Retina (tissue), 1 donor: ENCODE measurements at places on chromosomes 7 and 10.
A peak's percentile ranks its signal among the peaks of the same experiment; 100 is the strongest.

DNA sequence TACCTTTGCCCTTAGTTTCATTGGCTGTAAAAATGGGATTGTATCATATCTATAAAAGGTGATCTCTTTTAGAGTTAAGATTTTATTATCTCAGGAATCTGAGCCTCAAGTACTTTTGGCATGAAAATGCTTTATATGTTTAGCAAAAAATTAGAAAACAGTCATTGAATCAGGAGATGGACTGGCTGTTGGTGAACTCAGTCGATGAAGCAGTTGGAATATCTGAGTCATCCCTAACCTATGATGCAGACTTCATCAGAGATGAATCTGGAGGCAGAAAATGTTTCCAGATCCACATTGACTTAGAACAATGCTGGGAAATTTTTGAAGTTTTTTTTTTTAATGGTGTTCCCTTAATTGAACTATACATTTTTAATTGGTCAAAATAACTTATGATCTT is 228.5 kb downstream of the SLC25A13 start:
- no peak for DNase-seq

DNA sequence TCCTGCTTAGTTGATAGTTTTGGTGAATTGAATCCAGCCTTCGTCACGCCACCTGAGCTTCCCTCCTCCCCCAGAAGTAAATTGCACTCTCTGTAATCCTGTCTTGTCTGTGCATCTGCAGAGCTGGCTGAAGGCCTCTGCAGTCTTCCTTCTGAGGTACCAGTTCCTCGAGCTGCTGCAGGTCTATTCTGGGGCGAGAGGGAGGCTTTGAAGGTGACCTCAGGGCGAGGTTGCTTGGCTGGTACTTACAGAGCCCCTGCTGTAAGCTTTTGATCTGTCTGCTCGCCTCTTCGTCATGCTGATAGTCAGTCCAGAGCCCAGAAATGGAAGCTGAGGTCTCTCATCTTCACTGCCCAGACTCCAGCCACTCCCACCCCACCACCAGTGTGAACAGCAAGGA is 513.6 kb upstream of the FOXK1 start:
- DNase-seq, result no peak

GRCh38 chr10:100008708-100009282 is 952 bp downstream of the DNMBP start:
- no peak for DNase-seq

GRCh38 chr7:25857376-25858067 is 294.5 kb upstream of the NFE2L3 start:
- DNase-seq, result no peak

DNA sequence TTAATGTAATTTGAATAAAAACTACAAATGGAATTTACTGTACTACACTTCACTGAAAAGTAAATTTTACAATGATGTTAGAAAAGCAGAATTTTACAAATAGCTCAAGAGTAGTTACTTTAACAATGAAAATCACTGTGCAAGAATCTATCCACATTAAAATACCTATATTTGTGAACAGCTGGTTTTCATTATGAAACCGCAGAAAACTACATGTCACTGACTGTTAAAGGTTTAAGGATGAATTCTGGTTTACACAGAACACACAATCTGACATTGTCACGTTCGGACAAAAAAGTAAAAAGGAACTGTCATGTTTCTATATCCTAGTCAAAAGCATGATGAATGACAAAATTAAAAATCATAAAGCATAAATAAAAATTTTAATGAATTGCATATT is 415.3 kb upstream of the PRKCQ start:
- no peak for DNase-seq

DNA sequence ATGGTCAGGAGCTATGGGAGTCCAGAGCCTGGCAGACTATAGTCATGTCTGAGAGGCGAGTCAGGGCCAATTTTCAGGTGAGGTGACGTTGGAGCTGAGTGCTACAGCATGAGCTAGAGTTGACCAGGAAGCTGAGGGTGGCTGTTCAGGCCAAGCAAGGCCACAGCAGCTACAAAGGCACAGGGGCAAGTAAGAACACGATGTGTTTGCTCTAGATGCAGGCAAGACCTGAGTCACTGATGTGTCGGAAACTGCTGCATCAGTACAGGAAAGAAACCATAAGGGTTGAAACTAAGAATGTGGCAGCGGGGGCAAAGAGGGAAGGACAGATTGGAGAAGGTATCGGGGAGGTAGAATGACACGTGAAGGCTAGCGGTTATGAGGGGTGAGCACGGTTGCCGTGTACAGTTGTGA is 11.8 kb upstream of the RRP12 start:
- DNase-seq, result no peak

- DNase-seq, result peak; percentile 19
Observed at GRCh38 chr7:138665249-138665648, 35.9 kb downstream of the SVOPL start.

DNA sequence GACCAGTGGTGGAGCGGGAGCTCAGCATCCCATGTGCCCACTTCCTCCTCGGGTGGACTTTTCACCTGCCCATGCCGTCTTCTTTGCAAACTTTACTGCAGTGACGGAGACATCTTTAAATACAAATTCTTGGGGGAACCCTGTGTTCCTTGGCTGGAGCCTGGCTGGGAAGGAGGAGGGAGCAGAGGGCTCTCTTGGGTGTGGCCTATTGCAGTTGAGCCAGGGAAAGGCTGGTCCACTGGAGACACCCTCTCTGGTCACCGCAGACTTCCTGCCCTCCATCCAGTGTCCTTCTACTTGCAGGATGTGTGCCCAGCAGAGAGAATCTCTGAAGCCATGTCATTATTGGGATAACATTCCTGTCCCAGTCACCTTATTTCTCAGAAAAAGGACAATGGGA is 67.3 kb downstream of the TCF7L2 start:
- DNase-seq, result no peak

- no peak for DNase-seq
Observed at GRCh38 chr7:157517782-157518513, 181.1 kb downstream of the DNAJB6 start.

DNA sequence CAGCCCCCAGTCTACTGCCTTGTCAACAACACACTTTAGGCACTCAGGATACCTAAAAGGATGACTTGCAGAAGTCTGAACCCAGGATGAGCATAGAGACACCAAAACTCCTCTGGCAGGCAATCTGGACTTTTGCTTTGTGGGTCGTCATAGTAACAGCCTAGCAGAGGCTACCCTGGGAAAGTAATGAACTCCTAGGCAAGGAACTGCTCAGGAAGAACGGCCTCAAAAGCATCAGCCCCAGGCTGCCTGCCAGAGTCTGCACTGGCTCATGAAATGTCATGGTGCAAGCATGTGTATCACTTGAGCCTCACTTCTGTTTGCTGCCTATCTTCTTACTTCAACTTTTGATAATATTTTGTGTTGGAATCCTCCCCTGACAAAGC is 715.1 kb downstream of the GRID1 start:
- no peak for DNase-seq

DNA sequence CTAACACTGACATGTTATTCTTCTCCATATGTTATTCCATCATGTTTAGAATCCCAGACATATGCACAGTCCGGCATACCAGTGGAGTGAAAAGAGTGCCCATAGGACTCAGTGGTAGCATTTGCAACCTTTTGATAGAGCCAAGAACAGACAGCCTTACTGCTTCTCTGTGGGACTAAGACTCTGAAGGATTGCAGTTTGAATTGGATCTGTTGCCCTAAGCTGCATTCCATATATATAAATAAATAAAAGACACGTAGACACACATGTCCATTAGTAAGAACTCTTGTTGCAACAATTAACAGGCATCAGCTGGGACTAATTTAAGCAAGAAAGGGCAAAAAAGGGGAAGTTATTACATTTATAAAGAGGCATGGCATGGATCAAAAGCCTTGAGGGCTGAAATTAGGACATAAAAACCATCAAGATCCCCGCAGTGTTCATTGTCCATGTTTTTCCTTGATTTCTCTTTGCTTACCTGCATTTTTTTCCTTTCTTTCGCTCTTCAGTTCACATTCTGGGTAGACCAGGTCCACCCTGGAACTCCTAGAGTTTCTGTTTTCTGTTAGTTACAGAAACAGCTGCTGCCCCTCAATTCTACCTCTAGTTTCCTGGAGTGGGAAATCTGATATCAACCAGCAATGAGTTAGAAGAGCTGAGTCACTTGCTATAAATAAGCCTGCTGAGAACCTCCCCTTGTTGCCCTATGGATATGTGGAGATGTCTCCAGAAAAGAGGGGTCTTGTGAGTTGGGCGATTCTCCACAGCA is 132.4 kb downstream of the SORCS1 start:
- no peak for DNase-seq

GRCh38 chr10:90929179-90929578 is 8.3 kb upstream of the ANKRD1 start:
- DNase-seq, result no peak

DNA sequence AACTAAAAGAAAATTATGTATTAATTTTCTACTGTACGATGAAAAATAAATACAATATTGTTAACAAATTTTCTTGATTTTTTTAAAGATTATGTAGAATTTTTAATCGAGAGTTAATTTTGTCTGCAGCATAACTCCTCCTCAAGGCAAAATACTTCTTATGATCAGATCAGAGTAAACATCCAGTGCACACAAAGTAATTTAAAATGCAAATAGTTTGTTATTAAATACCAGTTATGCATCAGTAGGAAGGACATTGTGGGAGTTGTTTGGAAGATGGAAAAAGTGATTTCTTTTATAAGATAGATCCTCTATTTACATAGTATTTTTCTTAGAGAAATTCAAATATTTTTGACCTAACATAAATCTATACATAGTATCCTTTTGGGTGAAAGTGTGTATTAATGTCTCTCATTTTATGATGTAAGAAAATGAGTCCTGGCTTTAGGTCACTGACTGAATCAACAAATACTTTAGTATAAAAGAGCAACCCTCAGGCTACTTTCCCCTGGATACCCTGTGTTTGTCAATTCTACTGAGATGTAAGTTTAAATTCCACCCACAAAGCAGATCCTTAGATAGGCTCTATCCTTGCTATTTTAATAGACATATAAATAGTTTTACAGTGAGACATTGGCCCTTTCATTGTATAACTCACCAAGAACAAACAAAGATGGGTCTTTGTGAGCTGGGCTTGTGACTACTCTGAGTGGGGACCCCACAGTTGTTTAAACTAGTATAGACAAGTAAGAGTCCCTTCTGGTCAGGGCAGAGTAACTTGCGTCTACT is 1133.7 kb downstream of the GATA3 start:
- no peak for DNase-seq

- no peak for DNase-seq
Observed at GRCh38 chr7:96388620-96389383, 66.9 kb upstream of the SLC25A13 start.

GRCh38 chr10:101935431-101935830 is 91.8 kb upstream of the KCNIP2 start:
- no peak for DNase-seq

DNA sequence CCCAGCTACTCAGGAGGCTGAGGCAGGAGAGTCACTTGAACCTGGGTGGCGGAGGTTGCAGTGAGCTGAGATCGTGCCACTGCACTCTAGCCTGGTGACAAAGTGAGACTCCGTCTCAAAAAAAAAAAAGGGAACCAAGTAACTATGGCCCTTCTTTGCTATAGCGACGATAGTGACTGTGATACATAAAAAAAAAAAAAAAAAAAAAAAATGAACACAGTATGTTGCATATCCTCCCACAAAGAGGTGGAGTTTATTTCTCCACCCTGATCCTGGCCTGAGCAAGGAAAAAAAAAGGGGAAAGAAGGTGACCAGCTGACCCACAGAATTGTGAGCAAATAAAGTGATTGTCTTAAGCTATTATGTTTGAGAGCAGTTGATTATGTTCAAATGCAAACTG is 42.3 kb upstream of the STEAP1B start:
- DNase-seq, result no peak

GRCh38 chr10:32985775-32986350 is 27.8 kb upstream of the ITGB1 start:
- no peak for DNase-seq

DNA sequence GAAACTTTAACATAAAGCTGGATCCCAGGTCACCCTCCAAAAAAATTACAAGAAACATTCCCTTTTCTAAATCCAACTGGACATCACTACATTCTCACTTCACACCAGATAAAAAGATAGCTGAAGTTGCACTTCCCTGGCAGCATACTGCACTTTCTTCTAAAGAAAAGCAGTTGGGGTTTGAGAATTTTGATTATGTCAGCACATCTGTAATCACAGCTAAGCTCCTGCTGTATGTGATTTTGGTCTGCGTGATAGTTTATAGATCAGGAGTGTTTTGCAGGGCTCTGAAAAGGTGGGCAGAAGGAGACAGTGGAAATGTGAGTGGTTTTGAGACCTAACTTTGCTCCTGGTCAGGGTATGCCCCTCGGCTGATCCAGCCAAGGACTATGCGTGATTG is 199.1 kb upstream of the AKR1E2 start:
- no peak for DNase-seq

GRCh38 chr10:95482501-95483233 is 78.5 kb downstream of the SORBS1 start:
- no peak for DNase-seq

GRCh38 chr7:17937506-17938120 is 2.7 kb downstream of the SNX13 start:
- DNase-seq, result no peak

DNA sequence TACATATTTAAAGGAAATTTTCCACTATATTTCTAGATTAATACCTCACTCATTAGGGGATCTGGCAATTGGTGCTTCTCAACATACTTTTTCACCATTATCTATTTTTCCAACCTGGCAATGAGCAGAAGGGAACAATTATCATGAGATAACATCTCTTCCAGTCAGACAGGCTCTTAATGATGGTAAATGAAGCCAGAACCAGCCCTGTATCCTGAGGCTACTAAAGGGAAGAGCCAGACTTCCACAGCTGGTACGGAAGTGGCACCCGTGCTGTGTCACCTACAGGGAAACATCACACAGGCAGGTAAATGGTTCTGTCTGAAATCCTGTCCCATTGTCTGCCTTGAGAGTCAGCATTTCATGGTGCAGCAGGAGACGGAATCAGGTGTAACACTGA is 75.9 kb downstream of the ELMO1 start:
- no peak for DNase-seq

GRCh38 chr7:18653381-18654155 is 158.0 kb downstream of the HDAC9 start:
- no peak for DNase-seq

DNA sequence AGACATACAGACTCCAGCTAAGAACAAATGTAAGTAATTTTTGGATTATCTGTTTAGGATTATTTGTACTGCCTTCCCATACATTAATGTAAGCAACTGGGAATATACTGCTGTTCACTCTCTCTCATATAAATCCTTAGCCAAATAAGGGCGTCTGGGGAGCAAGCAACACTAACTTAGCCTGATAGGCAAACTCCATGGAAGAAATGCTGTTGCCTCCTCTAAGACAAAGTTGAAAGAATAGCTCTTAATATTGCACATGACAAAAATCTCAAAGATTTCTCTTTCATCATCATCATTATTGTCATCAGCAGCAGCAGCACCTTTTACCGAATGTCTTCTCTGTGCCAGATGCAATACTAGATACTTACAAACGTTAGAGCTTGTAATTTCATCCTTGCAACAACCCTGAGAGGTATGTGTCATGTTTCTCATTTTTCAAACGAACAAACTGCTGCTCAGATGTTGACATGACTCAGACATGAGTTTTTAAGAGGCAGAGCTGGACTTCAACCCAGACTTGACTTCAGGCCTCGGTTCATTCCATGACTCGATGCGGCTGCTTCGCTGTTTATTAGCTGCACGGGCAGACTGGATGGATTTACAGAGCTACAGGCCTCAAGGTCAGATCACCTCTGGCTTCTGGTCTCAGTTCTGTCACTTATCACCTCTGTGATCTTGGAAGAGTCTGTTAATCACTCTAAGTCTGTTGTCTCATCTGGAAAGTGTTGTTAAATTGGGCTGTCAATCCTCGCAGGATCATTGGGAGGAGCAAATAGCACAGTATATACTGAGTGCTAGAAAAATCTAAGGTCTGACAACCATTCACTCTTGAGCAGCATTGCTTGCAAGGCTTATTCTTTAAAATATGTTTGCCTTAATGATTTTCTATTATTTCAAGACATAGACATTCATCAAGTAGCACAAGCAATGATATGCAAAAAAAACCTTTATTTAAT is 126.3 kb upstream of the CELF2 start:
- DNase-seq, result no peak
